Activated CD4-positive, alpha-beta T cell treated with anti-CD3 and anti-CD28 coated beads, Interleukin-2, Interleukin-4, amounts not matched to agents 100 ng/mL and 50 ng/mL, durations not matched to agents 16 hours and 8 hours (primary cell): ENCODE measurements at places on chromosomes 4 and X.

DNA sequence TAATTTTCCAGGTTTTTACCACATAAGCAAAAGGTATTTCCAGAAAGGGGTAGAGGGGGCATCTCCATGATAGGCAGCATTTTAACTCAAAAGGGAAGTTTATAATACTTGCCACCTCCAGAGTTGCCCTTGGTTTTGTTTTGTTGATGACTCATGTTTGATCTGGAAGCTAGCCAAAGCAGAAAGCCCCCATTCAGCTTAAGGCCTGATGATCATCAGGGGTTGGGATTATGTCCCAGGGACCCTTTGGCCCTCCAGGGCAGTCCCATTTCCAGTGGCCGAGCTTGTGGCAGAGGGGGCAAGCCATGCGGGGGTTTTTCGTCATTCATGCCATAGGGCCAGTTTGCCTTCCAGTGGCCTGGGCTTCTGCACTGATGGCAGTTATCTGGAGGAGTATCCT is 143.0 kb upstream of the PLAC1 start:
- no peak for DNase-seq

- DNase-seq = no peak
These were observed 16.3 kb upstream of the MBNL3 start for GRCh38 chrX:132505116-132505515.

GRCh38 chr4:15784959-15785634 is 7.0 kb downstream of the CD38 start:
- DNase-seq = no peak

GRCh38 chr4:86890790-86891189 is 1.4 kb downstream of the C4orf36 start:
- no peak for DNase-seq

GRCh38 chr4:150997141-150997540 is 17.9 kb downstream of the LRBA start:
- no peak for DNase-seq

- no peak for DNase-seq
These were observed 755.8 kb downstream of the RPA4 start for GRCh38 chrX:97639526-97639925.

DNA sequence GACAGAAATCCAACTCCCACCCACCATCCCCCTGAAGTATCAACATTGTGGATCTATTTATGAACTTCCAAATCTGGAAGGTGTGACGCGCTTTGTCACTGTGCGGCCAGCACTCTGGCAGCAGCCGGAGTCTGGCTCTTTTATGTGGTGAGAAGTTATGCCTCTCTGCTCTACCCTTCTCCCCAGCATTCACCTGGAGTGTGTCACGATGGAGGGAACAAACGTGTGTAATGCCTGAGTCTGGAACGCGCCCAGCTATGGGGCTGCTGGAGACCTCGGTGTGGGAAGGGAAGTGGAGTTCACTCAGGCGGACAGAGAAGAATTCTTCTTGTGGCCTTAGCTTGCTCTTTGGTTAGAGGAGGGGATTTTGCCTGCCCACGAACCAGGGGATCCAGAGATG is 222.1 kb upstream of the RPL34 start:
- no peak for DNase-seq

DNA sequence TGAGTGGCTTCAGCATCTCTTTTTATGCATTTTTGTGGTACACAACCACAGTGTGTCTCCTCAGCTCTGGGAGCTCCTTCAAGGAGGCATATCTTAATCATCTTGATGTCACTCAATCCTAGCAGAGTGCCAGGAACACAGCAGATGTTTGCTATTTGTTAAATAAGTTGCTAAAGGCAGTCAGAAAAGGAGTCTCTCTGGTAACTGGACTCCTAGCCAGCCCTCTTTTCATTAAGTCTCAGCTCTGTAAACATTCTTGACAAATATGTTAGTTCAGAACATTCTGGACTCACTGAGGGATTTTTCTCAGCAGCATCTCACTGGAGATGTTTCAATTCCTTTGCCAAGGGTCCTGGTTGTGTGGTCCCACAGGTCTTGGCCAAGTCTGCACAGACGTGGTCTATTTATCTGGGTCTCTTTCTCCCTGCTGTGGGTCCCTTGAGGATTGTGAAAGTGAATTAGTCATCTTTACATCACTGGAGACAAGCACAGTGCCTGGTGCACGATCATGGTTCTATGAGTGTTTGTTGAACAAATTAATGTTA is 20.3 kb upstream of the FAM9C start:
- no peak for DNase-seq

DNA sequence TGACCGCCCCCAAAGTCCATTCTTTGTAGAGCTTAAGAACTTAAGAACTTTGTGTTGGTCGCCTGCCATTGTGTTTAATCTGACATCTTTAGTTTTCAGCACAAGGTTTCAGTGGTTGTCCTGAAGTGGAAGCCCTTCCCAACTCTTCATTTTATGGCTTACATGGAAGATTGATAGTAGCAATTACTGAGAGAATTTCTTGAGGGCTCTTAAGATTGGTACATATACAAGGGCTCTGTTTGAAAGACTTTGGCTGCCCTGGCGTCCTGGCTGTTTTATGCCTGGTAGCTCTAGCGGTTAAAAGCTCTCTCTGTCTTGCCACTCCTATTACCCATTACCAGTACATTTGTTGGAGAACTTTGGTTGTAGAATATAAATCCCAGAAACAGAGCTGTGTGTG is 75.0 kb downstream of the KDM6A start:
- DNase-seq = no peak

DNA sequence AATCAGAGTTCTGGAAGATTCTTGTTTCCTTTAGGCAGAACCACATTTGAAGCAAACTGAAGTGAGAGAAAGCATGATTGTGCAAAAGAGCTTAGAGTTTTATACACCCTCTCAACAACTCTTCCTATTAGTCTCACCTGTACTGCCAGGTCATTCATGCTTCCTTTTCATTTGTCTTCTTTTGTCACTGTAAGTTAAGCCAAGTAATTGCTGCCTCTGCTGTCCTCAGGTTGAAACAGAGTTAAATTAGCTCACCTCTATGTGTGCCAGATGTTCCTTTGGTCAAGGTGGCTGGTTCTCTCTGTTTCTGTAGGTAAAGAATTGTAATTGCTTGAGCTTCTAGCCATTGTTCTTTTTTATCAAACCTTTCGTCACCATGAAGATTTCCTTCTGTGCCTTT is 41.1 kb upstream of the HPGD start:
- DNase-seq = no peak
